Thyroid gland (tissue), 4 donors: ENCODE measurements at places on chromosomes 5 and 9.

DNA sequence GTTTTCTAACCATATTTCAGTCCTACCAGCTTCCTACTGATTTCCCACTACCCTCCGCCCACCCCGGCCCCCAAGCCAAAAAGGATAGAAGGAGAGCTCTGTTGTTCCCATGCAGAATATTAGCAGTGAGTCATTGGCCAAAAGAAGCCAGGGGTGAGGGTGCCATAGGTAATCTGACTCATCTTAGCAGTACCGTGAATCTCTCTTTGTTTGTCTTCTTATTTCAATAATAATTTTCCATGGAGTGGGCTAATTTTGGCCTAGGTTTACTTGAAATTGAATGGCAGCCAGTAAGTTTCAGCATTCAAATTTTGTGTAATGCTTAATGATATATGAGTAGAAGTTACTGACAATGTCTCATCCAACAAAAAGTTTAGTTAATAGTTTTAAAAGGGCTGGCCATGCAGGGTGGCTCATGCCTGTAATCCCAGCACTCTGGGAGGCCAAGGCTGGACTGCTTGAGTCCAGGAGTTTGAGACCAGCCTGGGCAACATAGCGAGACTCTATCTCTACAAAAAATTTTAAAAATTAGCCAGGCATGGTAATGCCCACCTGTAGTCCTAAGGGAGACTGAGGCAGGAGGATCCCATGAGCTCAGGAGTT, 74.2 kb downstream of the C9orf152 start:
- no peak overlapping the region for H3K27ac ChIP-seq
- H3K4me1 ChIP-seq = peaks cover 48% of the 10 kb centered on the region
- H3K4me3 ChIP-seq = no peak overlapping the region
- DNase-seq = no peak

GRCh38 chr5:143691945-143692290, 120.0 kb upstream of the HMHB1 start:
- DNase-seq = no peak
- no peaks in the 10 kb centered on the region for H3K36me3 ChIP-seq
- no peak overlapping the region for H3K4me3 ChIP-seq
- H3K27me3 ChIP-seq = no peaks in the 10 kb centered on the region
- H3K27ac ChIP-seq = no peak overlapping the region
- H3K4me1 ChIP-seq = peaks cover 13% of the 10 kb centered on the region

DNA sequence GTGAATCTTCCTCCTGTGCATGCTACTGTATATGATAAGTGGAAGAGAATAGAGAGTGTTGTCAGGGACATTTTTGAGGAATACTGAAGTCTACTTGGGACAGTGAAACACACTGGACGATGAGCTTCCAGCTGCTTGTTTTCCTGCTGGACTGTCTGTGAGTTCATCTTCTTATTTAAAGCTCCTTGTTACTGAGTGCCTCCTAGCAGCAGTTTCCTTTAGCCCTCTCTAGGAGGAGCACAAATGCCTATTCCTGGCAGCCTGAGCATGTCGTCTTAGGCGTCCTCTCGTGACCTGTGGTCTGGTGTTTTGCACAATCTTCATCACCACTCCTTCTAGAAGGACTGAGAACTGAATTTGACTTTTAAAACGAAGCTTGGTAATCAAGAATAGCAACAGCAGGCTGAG, 43.8 kb downstream of the ANKRD33B start:
- no peak overlapping the region for H3K4me3 ChIP-seq
- H3K27ac ChIP-seq = peak overlapping the region; percentile 7
- H3K27me3 ChIP-seq = no peaks in the 10 kb centered on the region
- no peaks in the 10 kb centered on the region for H3K36me3 ChIP-seq
- peaks cover 16% of the 10 kb centered on the region for H3K4me1 ChIP-seq

DNA sequence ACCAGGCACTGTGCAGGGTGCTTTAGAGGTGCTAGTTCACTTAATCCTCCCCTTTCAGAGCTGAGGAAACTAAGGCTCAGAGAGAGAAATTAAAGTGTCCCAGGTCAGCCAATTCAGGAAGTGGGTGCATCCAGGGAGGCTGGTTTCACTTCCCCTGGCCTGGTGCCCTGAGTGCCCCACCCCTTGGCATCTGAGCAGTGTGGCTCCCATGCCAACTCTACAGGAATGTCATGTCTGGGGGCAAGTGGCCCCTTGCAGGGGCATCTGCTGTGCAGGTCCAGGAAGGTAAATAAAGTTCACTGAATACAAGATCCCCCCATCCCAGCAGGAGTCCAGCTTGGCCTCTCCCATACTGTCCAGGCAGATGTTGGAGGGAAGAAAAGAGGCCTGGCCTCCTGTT, 4.4 kb upstream of the N4BP3 start:
- peaks cover 21% of the 10 kb centered on the region for H3K4me1 ChIP-seq
- no peak overlapping the region for H3K4me3 ChIP-seq

- H3K36me3 ChIP-seq = no peaks in the 10 kb centered on the region
- H3K4me3 ChIP-seq = peak overlapping the region; percentile 42
- H3K27me3 ChIP-seq = no peaks in the 10 kb centered on the region
- H3K27ac ChIP-seq = peak overlapping the region; percentile 50
- H3K4me1 ChIP-seq = peaks cover 8% of the 10 kb centered on the region
- DNase-seq = peak; percentile 25
These were observed 5.6 kb upstream of the RNF44 start for GRCh38 chr5:176542596-176543427.

GRCh38 chr5:55222092-55222984, 4.8 kb downstream of the MCIDAS start:
- DNase-seq = no peak
- H3K27me3 ChIP-seq = no peaks in the 10 kb centered on the region
- H3K27ac ChIP-seq = no peak overlapping the region
- no peaks in the 10 kb centered on the region for H3K36me3 ChIP-seq
- no peak overlapping the region for H3K4me3 ChIP-seq

DNA sequence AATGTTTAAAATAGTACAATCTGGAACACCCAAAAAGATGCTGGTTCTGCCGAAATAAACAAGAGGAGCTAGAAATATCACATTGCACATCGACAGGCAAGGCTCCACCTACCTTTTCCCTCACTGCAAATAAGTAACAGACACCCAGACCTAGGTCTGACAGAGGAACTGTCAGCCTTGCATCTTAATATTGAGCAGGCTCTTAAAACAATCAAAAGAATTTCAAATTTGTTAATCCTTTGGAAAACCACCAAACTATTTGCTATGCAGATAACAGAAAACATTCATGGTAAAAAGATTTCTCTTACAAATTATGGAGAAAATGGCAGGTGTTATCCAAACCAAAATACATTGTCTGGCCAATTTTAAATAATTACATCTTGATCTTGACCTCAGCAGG, 71.3 kb downstream of the FRMD3 start:
- no peak overlapping the region for H3K4me3 ChIP-seq
- no peaks in the 10 kb centered on the region for H3K27me3 ChIP-seq
- no peaks in the 10 kb centered on the region for H3K36me3 ChIP-seq
- DNase-seq = no peak
- no peaks in the 10 kb centered on the region for H3K4me1 ChIP-seq

GRCh38 chr9:122785269-122785668, 3.5 kb upstream of the OR5C1 start:
- no peak overlapping the region for H3K4me3 ChIP-seq
- no peak for DNase-seq
- no peaks in the 10 kb centered on the region for H3K27me3 ChIP-seq
- no peak overlapping the region for H3K27ac ChIP-seq
- no peaks in the 10 kb centered on the region for H3K4me1 ChIP-seq

GRCh38 chr9:126643945-126644527, 30.3 kb downstream of the LMX1B start:
- no peak for DNase-seq
- no peak overlapping the region for H3K4me3 ChIP-seq
- no peaks in the 10 kb centered on the region for H3K27me3 ChIP-seq
- H3K36me3 ChIP-seq = no peaks in the 10 kb centered on the region
- H3K27ac ChIP-seq = no peak overlapping the region
- H3K4me1 ChIP-seq = no peaks in the 10 kb centered on the region

- no peak overlapping the region for H3K27ac ChIP-seq
- H3K4me3 ChIP-seq = no peak overlapping the region
- DNase-seq = no peak
These were observed 130.9 kb upstream of the FBN2 start for GRCh38 chr5:128668921-128669320.

DNA sequence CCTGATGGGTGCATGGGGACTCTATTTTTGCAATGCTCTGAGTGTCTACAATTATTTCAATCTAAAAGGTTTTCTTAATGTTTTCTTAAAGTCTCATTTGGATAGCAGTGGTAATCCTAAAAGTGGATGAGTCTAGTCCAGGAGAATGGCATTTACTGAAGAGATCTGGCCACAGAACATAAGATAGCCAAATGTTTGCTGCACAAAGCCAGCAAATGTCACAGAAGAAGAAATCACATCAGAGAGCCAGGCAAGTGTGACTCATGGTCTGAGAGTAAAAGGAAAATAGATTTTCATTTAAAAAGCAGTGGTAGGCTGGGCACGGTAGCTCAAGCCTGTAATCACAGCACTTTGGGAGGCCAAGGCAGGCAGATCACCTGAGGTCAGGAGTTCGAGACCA, 352.7 kb upstream of the GRAMD2B start:
- no peaks in the 10 kb centered on the region for H3K4me1 ChIP-seq
- H3K4me3 ChIP-seq = no peak overlapping the region
- H3K36me3 ChIP-seq = no peaks in the 10 kb centered on the region
- no peak overlapping the region for H3K27ac ChIP-seq

GRCh38 chr9:71761938-71762353, 6.4 kb downstream of the CEMIP2 start:
- H3K4me3 ChIP-seq = no peak overlapping the region
- H3K27me3 ChIP-seq = no peaks in the 10 kb centered on the region
- no peak overlapping the region for H3K27ac ChIP-seq

- no peaks in the 10 kb centered on the region for H3K36me3 ChIP-seq
- DNase-seq = no peak
- peaks cover 21% of the 10 kb centered on the region for H3K4me1 ChIP-seq
These were observed 19.4 kb downstream of the SARDH start for GRCh38 chr9:133718563-133719315.

DNA sequence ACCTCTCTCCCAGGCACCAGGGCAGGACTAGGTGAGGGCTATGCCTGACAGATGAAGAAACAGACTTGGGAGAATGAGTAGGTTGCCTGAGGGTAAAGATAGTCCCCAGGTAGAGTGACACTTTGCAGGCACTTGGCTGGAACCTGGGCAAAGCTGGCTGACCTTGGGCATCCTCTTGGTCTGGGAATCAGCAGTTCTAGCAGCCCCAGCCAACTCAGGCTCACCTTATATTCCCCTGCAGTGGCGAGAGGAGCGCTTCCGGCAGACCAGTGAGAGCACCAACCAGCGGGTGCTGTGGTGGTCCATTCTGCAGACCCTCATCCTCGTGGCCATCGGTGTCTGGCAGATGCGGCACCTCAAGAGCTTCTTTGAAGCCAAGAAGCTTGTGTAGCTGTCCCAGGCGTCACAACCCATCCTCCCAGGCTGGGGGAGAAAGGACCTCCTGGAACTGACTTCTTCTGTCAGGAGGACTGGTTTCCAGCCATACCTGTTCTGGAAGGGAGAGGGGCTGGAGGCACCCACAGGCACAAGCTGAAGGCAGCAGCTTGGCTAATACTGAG, 3.1 kb downstream of the TMED9 start:
- peaks cover 10% of the 10 kb centered on the region for H3K4me1 ChIP-seq
- H3K27me3 ChIP-seq = no peaks in the 10 kb centered on the region
- no peak overlapping the region for H3K4me3 ChIP-seq
- H3K36me3 ChIP-seq = peaks cover 25% of the 10 kb centered on the region

DNA sequence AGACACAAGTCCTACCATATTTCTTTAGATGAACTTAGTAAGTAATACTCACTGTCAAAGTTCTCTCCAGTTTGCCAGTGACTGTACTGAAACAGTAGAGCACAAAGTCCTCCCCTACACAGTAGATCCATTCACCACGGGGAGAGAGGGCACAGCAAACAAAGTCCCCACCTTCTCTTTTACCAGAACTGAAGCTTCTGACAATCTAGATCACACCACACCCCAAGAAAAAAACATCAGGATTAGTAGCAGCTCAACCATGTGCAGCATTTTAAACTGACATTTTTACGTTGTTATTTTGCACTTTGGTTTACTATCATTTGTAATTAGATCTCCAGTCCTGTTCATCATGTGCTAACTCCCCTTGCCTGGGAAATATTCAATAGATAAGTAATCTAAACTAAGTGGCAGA, 23.0 kb downstream of the DNAJA1 start:
- H3K27me3 ChIP-seq = no peaks in the 10 kb centered on the region
- no peaks in the 10 kb centered on the region for H3K4me1 ChIP-seq
- peaks cover 37% of the 10 kb centered on the region for H3K36me3 ChIP-seq
- no peak overlapping the region for H3K27ac ChIP-seq

DNA sequence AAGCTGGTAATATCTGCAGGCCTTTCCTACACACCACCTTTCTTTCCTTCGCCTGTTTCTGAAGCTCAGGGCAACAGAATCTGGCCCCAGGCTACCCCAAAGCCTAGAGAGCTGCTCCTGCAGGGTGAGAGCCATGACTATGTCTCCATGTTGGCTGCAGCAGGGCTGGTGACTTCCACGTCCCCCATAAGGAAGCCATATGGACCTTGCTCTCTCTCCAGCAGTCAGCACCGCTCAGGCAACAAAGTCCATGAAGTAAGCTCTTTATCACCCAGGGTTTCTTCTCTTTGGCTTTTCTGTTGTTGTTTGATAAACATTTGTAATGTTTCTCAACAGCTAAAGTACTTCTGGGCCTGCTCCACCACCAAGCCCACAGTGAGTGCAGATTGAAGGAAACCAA, 125.2 kb downstream of the SLIT3 start:
- H3K4me1 ChIP-seq = peaks cover 11% of the 10 kb centered on the region
- no peaks in the 10 kb centered on the region for H3K36me3 ChIP-seq
- DNase-seq = no peak

DNA sequence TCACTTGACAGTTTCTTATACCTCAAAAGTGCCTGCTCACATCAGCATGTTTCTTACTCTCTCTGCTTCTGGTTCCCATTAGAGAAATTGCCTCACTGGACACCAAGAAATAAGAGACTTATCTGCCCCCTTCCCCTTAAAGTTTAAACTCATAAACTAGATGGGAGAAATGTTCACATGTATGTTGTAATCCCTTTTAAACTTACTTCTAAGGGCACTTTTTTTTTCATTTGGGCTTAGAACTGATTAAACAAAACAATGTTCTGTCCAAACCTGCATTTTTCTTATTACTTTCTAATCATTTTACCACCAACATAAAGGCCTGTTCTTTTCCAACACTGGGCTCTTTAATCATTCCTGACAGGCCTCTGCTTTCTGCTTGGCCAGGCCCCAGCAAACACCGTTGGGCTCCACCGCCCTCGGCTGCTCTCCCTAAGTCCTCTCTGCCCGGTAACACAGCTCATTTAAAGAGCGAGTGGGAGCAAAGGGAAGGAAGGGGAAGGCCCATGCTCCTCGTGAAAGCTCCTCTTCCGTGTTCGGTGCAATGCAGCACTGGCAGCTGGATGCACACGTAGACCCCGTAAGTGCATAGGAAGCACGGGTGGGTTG, 53.4 kb downstream of the ROR2 start:
- no peak overlapping the region for H3K4me3 ChIP-seq
- peaks cover 82% of the 10 kb centered on the region for H3K4me1 ChIP-seq
- H3K27me3 ChIP-seq = no peaks in the 10 kb centered on the region
- H3K27ac ChIP-seq = peak overlapping the region; percentile 68
- peak; percentile 90 for DNase-seq

GRCh38 chr9:74303945-74304344, 193.2 kb upstream of the RORB start:
- no peak for DNase-seq
- H3K27me3 ChIP-seq = no peaks in the 10 kb centered on the region
- H3K4me1 ChIP-seq = no peaks in the 10 kb centered on the region
- H3K36me3 ChIP-seq = no peaks in the 10 kb centered on the region
- H3K27ac ChIP-seq = no peak overlapping the region
